PC-3 (cell line): ENCODE measurements at places on chromosomes 5 and 9. TPM values are rescaled to one million over a fixed set of nuclear protein-coding genes. Genes with fewer than 3 reads are reported as not detected.

LCN15 gene
- total RNA-seq = not detected in 2 replicates

LRRC14B gene
- not detected in 2 replicates for total RNA-seq

SLC12A2 gene
- 33.9 and 42.3 TPM in 2 replicates for total RNA-seq

PCDHGB7 gene
- total RNA-seq = 0.44 and 1.4 TPM in 2 replicates
